ENCODE measurements at places on chromosomes 11 and 22.

DNA sequence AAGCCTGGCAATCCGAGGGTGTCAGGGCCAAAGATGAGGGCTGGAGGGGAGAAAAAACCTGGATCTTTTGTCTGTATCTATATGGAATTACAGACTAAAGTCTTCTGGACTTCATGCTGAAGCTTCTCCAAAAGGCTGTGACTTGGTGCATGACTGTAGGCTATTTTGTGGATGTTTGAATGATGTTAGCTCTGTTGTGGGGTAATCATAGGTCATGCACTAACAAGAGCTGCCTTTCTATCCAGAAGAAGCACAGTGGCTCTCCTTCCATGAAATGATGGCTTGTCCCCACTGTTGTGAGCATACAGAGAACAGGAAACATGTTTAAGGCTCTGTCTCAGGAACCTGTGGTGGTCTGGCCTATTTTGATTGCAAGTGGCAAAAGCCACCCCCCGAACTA, 263.3 kb upstream of the PLET1 start:
- DNase-seq = no peak

DNA sequence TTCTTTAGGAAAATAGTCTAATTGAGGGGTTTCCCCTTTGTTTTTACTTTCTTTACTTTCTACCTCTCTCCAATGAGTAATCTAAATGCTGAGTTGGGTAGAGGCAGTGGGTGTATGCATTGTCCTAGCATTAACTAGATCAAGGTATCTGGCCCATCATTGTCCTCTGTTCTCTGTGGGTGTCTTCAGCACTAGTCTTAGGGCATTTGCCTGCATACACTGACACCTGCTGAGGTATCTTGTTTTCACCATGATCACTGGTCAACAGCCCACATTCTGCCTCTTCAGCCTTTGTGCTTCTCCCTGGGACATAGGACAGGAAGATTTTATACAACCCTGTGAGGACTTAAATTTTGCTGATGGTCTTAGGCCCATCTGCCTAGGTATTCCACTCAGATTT, 371.1 kb downstream of the RAB38 start:
- no peak for DNase-seq

GRCh38 chr11:31823644-31824331, 12.7 kb upstream of the PAX6 start:
- DNase-seq = no peak

- DNase-seq = no peak
These were observed 2.3 kb downstream of the ATM start for GRCh38 chr11:108224911-108225786.

- DNase-seq = no peak
These were observed 126.4 kb upstream of the RASSF10 start for GRCh38 chr11:12882670-12883069.

GRCh38 chr11:15704064-15704463, 589.3 kb downstream of the INSC start:
- DNase-seq = no peak
